ENCODE measurements at places on chromosomes 5 and 9.

- no peak for DNase-seq
Measured at GRCh38 chr9:137913132-137913531, 35.5 kb downstream of the CACNA1B start.

- no peak for DNase-seq
Measured at GRCh38 chr5:133938929-133939328, 29.5 kb downstream of the C5orf15 start.

DNA sequence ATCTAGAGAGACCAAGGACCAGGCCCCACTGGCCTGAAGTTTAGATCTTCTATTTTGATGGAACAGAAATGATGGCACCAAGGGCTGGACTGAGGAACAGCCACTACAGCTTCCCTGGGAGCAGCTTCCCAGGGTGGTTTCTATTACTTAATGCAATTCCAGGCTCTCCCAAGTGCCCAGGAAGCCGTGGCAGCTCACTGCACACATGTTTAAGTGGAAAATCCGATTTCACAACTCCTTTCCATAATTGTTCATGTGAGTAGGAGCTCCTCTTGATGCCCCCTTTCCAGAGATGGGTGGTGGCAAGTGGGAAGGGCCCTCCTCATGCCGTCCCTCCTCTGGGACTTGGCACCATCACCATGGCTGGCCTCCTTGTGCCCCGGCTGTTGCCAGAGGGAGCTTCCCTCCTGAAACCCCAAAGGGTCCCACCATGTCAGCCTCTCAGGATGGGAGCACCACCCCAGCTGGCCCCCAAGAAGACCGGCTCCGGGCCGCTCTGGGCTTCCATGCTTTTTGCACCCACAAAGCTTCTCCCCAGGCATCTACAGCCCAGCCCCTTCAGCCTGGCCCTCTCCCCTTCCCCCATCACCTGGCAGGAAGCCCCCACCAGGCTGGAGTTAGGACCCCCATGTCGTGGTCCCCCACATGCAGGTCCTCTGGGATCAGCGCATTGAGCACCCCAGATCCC is 9.1 kb upstream of the UBAC1 start:
- DNase-seq, result no peak

- DNase-seq, result no peak
Measured at GRCh38 chr5:124725040-124725434, 21.4 kb downstream of the ZNF608 start.

DNA sequence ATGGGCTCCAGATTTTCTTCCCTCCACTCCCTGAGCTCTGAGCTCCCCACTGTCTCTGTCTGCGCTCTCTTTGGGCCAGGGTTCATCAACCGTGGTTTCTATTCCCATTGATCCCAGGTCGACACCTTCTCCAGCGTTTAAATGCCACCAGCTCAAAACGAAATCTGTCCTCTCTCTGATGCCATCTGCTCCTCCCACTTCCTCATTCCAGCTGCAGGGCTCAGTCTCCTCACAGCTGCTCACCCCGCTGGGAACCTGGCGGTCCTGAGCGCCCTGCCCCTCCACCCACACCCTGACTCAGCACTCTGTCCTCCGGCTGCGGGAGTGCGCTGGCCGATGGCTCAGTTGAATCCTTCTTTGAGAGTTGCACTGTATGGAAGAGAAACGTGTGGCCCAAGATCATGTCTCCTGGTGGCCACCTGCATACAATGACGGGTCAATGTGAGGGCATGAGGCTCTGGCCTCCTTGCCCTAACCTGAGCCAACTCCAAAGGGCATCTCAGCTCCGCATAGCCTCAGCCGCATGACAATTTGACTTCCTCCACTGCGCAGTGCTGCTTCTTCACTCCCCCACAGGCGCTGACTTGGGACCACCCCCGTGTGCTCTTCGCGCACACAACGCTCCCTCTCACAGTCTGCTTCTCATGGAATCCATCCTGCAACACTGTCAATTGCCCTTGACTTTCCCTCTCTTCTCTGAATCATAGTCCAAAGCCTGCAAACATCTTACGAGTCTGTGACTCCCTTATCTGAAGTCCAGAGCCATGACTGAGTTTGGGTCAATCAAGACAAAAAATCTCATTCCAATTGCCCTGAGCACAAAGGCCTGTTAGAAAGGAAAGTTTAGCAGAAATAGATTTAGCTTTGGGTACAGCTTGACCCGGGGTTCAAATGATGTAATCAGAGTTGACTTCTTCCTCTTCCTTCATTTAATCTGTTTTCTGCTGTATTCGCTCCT is 82.4 kb downstream of the PTCH1 start:
- no peak for DNase-seq

All from frontal cortex (tissue), 4 donors.